HuH-7.5 (cell line): ENCODE measurements at places on chromosomes 1 and 21.

GRCh38 chr1:58861506-58861905 is 77.7 kb upstream of the JUN start:
- no peak for DNase-seq

DNA sequence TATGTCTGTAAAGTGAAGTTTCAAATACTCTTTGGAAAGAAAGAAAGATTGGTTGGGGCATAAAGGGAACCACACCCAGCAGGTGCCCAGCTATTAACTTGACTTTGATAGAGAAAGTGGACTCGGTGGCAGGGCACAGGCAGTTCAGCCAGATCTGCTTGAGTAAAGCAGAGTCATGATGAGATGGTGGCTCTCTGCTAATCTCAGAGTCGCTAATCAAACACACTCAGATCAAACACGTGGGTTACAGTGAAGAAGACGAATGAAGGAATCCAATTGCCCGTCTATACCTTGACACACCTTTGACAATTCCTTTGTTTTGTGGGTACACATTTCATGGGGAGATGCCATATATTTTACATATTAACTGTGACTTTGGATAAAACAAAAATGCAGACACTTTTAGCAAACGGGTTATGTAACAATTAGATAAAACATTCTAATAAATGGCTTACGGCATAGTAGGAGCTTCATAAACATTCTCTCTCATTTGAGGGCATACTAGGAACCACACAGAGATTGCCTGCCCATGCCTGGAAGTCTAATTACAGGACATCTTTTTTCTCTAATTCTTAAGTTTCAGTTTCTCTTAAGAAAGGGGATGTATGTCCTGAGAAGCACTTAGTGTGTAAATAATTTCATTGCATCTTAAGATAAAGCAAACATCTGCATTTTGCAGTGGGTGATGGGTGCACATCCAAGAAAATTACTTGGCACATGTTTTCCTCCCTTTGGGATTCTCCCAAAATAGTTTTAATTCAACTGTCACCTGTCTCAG is 7.2 kb downstream of the CBR1 start:
- DNase-seq: no peak

DNA sequence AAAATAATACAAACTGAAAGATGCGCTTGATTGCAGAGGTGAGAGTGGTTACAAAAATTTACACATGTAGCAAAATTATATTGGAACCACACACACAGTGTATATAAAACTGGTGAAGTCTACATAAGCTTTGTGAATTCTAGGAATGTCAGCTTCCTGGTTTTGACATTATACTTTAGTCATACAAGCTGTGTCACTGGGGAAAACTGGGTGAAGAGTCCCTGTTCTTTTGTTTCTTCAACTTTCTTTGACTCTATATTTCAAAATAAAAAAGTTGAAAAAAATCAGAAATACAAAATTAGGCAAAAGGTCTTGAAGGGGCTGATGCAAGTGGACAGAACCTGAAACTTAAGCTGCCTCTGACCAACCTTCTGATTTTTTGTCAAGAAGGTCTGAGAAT is 3.0 kb downstream of the C1QC start:
- DNase-seq: no peak

DNA sequence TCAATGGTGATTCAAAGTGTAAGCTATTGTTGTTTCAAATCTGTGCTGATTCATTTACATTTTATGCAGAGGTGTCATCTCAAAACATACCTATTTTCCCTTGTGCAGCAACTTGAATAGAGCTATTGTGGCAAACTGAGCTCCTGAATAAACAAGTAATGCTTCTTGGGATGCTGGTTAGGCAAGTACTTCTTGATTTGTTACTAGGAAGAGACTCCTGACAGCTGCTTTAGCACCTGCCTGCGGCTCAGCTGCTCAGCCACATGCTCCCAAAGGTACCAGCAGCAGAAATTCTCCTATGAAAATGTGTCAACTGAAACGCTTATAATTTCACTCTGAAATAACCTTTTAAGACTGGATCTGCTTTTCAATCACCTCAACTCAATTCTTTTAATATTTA is 352.3 kb downstream of the RYR2 start:
- DNase-seq: no peak

DNA sequence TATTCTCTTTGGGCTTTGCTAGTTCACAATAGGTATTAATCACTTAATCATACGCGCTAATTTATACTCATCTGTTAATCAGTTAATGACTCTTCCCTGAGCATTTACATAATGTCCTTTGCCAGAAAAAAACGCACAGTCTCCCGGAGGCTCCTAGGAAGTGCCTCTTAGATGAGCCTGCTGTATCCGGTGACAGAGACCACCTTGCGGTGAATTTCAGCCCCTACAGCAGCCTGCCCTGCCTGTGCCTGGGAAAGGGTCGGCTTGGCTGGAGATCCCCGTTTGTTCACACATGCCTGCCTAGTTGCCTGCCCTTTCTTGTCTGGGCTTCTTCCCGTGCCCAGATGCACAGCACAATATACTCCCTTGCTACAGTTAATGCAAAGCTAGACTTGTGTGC is 152.9 kb downstream of the ZBTB18 start:
- no peak for DNase-seq

GRCh38 chr1:164561472-164561871 is 2.5 kb downstream of the PBX1 start:
- DNase-seq: no peak

DNA sequence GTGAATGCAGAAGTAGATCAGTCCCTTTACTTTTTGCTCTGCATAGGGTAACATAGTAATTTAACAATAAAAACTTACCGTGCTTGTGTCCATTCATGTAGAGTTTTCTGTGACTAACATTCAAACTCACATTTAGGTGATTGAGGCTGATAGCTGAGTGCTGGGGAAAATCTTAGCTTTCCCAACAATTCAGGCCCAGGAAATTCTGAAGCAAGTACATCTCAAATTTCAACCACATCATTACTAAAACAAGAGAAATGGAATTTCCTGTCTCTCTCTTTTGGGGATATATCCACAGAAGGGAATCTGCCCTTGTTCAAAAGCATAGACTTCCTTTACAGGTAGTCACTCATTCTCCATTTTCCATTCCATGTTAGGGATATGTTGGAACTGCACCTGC is 33.1 kb upstream of the C1orf146 start:
- DNase-seq: no peak

- DNase-seq: no peak
Measured at GRCh38 chr21:14685568-14685967, 139.5 kb upstream of the SAMSN1 start.

DNA sequence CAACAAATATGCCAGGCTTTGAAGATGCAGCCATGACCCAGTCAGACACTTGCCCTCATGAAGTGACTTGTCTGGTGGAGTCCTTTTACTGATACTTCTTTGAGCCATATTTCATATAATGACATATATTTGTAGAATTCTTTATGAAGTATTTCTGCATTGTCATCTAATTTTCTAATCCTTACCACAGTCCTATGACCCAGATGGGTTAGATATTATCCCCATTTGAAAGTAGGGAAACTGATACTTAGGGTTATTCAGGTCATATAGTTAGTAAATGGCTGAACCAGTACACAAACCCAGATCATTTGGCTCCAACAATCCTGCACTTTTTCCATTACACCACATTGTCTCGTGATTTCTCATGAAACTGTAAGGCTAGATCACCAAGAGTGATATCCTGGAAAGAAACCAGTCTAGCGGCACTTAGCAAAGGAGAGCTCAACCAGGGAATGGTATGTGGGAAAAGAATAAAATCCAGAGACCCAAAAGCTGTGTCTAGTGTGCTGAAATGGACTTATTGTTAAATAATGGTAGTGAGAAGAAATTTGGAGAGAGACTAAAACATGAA is 49.6 kb downstream of the ZFYVE9 start:
- no peak for DNase-seq

GRCh38 chr1:54982739-54983138 is 2.3 kb downstream of the TMEM61 start:
- DNase-seq: no peak

GRCh38 chr1:223340637-223341036 is 23.3 kb downstream of the SUSD4 start:
- DNase-seq: no peak

DNA sequence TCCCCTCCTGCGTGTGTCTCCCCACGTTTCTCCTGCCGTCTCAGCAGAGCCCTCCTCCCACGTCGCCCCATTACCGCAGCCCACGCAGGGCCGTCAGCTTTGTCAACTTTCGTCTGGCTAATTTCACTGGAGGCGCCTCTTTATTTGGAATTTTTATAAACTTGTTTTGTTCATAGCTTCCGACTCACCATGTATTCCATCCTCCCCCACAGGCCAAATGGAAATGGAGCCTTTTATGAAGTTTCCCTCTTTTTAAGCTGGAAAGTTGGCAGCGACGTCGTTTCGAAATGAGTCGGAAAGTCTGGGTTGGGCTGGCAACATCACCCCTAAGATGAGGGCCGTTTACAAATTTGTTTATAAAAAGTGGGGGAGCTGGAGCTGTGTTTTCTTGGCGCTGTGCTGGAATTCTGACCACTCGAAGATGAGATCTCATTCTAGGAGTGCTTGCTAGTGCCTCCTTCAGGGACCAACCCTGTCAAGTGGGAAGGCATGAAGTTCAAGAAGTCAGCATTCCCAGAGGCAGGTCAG is 23.7 kb upstream of the SLC45A1 start:
- DNase-seq: no peak

DNA sequence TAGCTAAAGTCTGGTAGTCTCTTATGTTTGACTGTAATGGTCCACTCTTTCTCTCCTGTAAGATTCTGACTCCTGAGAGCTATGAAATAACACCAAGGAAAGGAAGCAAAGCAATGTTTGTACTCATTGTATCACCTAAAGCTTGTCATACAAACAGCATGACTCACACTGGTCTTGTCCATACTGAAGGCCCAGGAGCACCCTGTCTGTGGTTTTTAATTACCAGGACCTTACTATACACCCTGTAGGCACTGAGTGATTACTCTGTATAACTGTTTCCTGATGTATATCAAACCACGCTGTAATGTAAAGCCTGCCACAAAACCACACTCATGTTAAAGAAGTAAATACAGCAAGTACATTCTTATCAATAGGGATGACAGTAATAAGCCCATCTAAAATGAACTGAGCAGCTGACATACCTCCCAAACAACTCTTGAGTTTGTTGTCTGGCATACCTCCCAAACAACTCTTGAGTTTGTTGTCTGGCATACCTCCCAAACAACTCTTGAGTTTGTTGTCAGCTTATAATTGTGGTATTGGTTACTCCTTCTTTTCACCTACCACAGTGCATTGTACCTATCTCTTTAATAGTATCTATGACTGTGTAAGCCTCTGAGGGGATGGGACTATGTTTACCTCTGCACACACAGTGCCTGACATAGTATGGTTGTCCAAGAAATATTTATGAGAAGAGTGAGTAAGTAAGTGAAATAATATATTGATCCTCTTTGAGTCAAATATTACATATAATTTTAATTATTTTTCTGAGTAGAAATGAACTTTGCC is 11.6 kb upstream of the TNFSF18 start:
- DNase-seq: no peak

DNA sequence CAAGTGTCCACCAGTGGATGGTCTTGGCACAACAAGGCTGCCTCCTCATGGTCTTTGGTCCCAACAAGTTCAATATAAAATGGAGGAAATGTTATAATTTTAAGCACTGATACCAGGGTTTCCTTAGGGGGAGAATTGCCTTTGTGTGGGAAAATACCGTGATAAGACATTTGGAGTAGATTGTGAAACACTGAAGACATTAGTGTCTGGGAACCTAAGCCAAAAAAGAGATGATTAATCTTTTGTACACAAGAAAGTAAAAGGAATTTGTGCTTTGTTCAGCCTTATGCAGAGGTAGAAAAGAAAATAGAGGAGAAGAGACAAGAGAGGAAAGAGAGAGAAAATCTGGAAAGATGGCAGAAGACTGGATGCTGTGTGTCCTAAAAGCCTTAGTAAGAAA is 36.1 kb downstream of the ST6GALNAC3 start:
- no peak for DNase-seq

GRCh38 chr1:178684111-178684510 is 40.9 kb upstream of the RALGPS2 start:
- DNase-seq: no peak

DNA sequence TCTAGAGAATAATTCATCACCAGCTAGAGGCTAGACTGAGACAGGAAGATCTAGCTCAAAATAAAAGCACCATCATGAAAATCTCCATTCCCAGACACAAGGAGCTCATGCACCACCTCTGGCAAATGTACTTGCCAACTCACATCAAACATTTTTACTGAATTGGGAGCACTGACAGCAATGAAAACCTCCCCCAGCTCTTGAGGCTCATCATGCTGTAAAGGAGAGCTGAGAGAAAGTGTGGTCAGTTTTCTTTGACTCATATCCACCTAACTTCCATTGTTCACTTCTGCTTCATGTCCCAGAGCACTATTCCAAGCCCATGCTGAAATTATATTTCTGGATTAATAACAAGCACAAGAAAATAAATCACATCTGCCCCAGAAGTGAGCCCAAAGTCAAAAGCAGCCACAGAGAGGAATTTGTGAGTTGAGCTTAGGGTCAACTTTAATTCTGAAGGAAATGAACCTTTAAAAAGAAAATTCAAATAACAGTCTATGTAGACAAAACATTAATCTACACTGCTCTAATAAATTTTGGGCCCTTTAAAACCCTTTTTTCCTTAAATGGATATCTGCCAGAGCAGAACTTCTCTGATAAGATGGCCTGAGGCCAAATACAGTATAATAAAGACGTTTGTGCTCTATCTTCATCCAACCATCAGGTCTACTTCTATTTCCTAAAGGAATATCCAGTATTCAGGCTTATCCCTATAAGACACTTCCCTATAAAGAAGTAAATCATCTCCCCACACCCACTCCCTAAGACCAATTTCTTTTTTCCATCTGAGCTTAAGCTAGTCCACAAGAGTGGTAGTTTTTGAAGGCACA is 85.9 kb upstream of the ADAM30 start:
- DNase-seq: no peak

DNA sequence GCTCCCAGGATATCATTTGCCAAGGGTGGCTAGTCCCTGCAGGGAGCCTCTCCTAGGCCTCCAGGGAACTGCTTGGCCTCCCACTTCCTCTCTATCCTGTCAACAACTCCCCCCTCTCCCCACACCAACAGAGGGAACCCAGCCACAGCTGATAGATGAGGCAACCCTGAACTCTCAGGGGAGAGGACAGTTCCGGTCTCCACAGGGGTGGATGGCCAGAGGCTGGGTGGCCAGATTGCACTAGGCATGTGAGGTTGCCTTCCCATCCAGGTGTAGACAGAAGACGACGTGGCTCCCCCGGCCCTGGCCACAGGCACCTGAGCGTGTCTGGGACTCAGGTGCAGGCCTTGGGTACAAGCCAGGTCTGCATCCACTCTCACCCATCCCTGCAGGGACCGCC is 53.3 kb downstream of the TOR1AIP2 start:
- no peak for DNase-seq

- no peak for DNase-seq
Measured at GRCh38 chr1:115890580-115890979, 49.7 kb upstream of the NHLH2 start.

DNA sequence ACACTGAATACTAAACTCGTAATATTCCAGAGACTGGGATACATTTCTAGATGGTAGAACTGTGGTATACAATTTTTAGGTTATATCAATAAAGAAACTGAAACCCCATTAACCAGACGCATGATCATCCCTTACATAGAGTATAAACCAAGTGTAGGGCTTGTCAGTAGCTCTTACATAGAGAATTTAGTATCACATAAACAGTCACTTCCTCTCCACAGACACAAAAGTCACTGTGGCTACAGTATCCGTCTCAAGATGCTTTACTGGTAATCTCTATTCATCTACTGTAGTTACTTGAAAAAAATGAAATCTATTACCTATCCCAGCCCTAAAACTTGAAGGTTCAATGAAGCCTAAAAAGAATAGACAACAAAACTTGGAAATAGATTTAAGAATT is 252.3 kb upstream of the TMPRSS15 start:
- DNase-seq: no peak
